ENCODE measurements at places on chromosomes 12 and 14.

DNA sequence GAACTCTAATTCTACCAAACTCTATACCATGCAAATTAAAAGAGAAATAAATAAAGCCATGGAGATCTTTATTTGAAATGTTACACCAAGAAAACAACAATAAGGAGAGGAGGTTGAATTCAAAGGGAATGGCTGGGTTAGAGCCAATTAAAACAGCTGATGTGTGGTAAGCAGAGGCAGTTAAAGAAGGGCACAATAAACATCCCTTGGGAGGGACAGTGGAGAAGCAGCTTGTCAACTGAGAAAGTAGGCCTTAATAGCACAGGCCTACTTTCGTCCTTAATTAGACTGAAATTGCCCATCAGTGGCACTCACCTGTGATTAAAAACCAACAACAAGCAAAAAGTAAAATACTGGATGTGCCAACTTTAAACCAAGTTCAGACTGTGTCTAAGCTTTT lies 16.3 kb upstream of the NAV3 start:
- no peak for DNase-seq

- DNase-seq: no peak
Measured at GRCh38 chr12:10700581-10700980, 22.5 kb downstream of the YBX3 start.

DNA sequence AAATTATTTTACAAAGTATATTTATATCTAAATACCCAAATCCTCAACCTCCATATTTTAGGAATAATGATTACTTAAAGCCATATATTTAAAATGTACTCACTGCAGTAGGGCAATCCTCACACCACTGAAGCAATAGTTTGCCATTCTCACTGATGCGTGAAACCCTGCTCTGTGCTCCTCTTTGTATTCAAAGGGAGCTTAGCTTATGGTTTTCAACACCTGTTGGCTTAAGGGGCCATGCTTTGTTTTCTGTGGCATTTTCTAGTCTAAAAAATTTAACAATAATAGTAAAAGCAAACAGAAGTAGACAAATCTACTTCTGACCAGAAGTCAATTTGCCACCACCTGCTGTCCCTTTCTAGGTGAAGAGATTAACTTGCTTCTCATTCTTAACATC lies 294.6 kb downstream of the FLRT2 start:
- no peak for DNase-seq

- no peak for DNase-seq
Measured at GRCh38 chr12:3520711-3521110, 29.7 kb downstream of the PRMT8 start.

- no peak for DNase-seq
Measured at GRCh38 chr12:92413286-92413685, 267.6 kb upstream of the BTG1 start.

- no peak for DNase-seq
Measured at GRCh38 chr12:46358791-46359666, 13.5 kb downstream of the SLC38A2 start.

Data from activated CD4-positive, CD25-positive, alpha-beta regulatory T cell treated with anti-CD3 and anti-CD28 coated beads, Interleukin-2, amount 50 U/mL, for 72 hours (primary cell).